ENCODE measurements at places on chromosomes 3 and 15. TPM values are rescaled to one million over a fixed set of nuclear protein-coding genes. Genes with fewer than 3 reads are reported as not detected.
A peak's percentile ranks its signal among the peaks of the same experiment; 100 is the strongest.

DNA sequence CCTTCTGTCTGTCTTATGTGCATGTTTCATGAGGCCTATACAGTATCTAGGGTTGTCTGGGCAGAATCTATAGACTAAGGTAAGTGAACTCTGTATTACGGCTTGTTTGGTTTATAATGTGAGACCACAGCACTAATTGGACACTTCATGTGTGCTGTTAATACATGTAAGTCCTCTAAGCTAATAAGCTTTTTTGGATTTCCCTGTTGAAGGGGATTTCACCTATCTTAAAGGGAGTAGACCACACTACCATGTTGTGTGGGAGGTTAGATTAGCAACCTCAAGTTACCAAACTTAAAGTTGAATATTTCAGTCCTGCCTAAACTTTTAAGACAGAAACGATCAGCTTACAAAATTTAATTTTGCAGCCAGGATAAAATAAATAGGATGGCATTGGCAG lies 189.8 kb upstream of the GOLIM4 start:
- no peak for DNase-seq

- no peak for DNase-seq
Observed at GRCh38 chr3:85589145-85589544, 630.4 kb downstream of the CADM2 start.

DNA sequence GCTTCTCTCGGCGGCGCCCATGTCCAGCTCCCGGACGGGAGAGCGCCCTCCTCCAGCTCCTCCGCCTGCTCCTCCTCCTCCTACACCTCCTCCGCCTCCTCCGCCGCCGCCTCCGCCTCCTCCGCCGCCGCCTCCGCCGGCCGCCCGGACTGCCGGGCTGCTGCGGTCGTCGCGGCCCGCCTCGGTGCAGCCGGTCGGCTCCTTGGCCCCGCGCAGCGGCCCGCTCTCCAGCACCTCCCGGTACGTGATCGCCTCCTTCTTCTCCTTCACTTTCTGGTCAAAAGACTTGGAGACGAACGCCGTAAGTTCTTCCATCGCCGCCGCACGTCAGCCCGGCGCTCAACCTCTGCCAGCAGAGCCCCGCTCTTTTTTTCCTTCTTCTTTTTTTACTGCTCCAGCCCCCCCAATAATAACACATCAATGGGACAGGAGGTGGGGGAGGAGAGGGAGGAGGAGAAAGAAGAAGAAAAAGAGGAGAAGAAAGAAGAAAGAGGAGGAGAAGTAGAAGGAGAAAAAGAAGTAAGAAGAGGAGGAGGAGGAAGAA lies 438 bp downstream of the SHOX2 start:
- peak; percentile 28 for DNase-seq

DNA sequence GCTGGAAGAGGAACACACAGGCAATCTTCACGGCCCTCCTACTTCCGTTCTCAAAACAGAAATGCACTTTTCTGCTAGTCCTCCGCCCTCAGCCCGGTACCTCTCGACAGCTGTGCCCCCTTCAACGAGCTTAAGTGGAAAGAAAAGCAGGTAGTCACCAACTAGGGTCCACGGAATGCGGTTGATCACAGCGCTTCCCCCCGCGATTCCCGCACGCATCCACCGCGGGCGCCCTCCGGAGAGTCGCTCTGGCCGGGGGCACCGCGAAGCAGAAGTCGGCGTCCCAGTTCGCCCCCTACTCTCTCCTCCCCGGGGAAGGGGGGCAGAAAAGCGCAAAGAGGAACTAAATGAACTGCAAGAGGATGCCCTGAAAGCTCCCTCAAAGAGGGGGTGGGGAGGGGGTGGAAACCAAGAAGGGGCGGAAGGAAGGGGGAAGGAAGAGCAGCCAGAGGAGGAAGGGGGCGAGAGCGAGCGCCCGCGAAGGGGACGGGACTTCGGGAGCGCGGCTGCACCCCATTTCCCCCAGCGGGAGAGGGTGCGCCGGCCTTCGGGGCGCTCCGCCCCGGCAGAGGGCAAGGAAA lies 738 bp downstream of the ACAP2 start:
- DNase-seq: peak; percentile 79

- no peak for DNase-seq
Observed at GRCh38 chr15:61841466-61841865, 218.8 kb downstream of the VPS13C start.

DNA sequence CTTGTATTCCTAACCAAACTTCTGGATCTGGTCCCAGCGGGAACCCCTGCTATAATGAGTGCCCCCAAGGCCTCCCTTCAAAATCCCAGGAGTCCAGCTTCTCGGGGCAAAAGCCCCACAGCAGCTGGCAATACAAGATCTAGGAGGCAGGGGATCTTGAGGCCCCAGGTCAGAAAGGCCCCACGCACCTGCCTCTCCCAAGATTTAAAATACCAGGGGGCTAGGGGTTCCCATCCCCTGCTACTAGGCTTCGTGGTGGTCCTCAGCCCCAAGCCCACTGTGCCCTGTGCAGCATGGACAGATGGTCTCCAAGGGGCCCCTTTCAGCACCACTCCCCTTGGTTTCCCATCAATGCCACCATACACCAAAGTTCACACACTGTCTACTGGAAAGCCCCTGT lies 15.8 kb upstream of the CYP11A1 start:
- DNase-seq: no peak

GRCh38 chr3:140529096-140529495 lies 148.8 kb upstream of the TRIM42 start:
- DNase-seq: no peak

DNA sequence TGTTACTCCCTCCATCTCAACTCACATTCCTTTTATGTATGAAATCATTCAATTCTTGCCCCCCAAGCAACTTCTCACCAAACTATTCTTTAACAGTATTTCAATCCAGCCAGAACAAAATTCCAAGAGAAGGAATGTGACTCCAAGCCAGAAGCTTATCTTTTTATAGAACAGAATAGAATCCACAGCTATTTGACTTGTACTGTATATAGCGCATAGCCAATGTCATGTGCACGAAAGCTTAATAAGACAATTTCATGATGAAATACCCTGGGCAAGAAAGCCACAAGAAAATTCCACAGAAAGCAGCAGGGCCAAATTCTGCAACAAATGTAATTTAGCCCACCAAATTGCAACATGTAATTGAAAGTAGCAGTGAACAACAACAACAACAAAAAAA lies 127.6 kb upstream of the UBE2E2 start:
- peak; percentile 60 for DNase-seq

DNA sequence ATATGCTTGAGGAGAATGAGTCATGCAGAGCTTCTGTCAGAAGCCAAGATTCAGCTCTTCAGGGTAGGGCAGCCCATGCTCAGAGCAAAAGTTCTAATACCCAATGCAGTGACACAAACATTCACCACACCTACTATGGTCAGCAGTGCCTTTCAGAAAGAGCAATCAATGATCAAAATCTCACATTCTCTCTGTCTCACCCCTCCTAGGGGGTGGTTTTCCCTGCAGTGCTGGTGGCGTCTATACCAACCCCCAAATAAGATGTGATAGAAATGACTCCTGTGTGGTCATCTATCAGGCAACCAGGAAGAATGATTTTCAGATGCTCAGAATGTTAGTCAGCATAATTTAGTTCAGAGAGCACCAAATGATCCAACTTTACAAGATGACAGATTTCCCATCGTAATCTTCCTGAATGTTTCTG lies 385.3 kb downstream of the NTRK3 start:
- no peak for DNase-seq

GRCh38 chr15:92653836-92654539 lies 1.6 kb downstream of the FAM174B start:
- peak; percentile 80 for DNase-seq

- DNase-seq: no peak
Observed at GRCh38 chr3:67580430-67581000, 73.9 kb downstream of the SUCLG2 start.

- no peak for DNase-seq
Observed at GRCh38 chr3:57152151-57153143, 12.7 kb downstream of the IL17RD start.

DNA sequence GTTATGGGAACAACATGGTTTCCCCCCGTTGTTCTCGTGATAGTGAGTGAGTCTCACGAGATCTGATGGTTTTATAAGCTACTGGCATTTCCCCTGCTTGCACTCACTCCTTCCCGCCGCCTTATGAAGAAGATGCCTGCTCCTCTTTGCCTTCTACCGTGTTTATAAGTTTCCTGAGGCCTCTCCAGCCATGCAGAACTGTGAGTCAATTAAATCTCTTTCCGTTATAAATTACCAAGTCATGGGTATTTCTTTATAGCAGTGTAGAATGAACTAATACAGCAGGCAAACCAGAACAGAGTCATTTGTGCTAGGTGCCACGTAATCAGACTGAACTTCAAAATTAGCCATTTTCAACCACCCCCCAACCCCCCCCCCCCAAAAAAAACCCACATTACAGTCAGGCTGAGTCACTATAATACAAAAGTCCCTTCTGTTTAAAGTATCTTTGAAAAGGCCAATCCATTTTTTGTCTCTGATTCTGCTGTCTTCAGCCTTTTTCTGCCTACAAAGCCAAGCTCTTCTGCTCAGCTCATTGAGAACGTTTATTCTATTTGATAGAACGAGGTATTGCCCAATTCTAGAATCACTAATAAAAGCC lies 4.1 kb downstream of the OR4F6 start:
- no peak for DNase-seq

DNA sequence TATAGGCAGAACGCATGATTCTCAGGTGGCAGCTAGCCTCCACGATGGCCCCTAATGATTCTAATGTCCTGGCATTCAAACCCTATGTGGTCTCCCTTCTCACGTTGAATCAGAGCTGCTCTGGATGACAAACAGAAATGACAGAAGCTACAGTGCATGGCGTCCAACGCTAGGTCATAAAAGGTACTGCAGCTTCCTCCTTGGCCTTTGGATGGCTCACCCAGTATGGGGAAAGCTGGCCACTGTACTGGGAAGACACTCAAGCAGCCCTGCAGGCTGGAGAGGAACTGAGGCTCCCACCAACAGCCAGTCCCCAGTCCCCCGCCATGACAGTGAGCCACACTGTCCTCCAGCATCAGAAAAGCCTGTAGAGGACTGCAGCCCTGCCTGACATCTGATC lies 286.3 kb downstream of the FAM43A start:
- no peak for DNase-seq

- peak; percentile 85 for DNase-seq
Observed at GRCh38 chr3:23129817-23130216, 73.3 kb upstream of the UBE2E2 start.

- no peak for DNase-seq
Observed at GRCh38 chr3:141878326-141878725, 1.9 kb downstream of the ATP1B3 start.

DNA sequence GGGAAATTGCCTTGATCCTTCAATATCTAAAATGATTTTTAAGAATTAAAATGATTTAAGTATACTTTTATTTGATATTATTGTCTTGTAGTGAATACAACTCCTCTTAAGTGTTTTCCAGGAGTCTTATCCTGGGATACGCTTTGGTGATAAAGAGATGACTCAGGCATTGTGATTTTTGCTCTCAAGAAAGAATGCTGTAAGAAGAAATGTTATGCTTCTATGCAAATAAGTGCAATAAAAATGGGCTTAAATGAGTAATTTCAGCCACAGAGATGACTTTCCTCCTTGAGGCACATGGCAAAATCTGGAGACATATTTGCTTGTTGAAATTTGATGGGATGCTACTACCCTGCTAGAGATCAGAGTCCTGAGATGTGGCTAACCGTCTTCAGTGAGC lies 358.6 kb upstream of the BCHE start:
- no peak for DNase-seq

- no peak for DNase-seq
Observed at GRCh38 chr3:66910266-66911055, 87.6 kb upstream of the KBTBD8 start.

- peak; percentile 9 for DNase-seq
Observed at GRCh38 chr3:62632510-62633294, 242.5 kb downstream of the CADPS start.

GRCh38 chr3:167823738-167824137 lies 88.2 kb downstream of the SERPINI1 start:
- no peak for DNase-seq

GRCh38 chr3:25372167-25372566 lies 55.9 kb upstream of the RARB start:
- DNase-seq: no peak

DNA sequence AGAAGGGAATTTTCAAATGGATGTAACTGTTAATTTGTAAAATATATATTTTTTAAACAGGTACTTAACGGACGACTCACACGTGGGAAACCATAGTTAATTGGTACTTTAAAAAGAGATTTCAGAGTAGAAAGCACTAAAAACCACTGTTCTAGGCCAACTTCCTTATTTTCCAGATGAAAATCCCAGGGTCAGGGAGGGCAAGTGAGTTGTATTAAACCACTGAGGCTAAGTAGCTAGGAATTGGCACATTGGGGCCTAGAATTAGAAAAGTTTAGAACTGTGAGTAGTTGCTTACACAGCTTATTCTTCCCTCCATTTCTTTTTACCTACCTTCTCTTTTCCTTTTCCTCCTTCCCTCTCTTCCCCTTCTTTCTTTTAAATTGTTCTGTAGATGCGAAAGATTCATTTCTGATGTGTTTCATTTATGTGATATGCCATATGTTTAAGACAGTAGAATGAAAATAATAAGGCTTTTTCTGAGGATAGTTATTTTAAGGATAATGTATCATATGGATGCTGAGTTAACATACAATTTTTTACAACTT lies 4.1 kb upstream of the UTS2B start:
- no peak for DNase-seq

Gene CILP
- total RNA-seq: 14.3 TPM

Gene TMEM43
- 55.4 TPM for total RNA-seq

Gene CPLX3
- 37.5 TPM for total RNA-seq

Gene CCR3
- total RNA-seq: not detected

Gene TIPARP
- 40.6 TPM for total RNA-seq

Gene CHRM5
- total RNA-seq: not detected

Gene PCSK6
- 86.2 TPM for total RNA-seq

Gene MAN2A2
- total RNA-seq: 286 TPM

Gene CFAP92
- total RNA-seq: 13.4 TPM

Gene PDZRN3
- total RNA-seq: 132 TPM

Gene RTP1
- total RNA-seq: not detected
